ENCODE measurements at places on chromosomes 3 and 15.

- DNase-seq, result no peak
These were observed 547.6 kb upstream of the AGTR1 start for GRCh38 chr3:148150141-148150540.

DNA sequence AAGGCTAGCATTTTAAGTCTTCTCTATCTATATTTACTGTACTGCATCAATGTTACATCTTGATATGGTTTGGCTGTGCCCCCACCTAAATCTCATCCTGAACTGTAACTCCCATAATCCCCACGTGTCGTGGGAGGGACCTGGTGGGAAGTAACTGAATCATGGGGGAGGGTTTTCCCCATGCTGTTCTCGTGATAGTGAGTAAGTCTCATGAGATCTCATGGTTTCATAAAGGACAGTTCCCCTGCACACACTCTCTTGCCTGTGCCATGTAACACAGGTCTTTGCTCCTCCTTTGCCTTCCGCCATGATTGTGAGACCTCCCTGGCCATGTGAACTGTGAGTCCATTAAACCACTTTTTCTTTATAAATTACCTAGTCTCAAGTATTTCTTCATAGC is 161.5 kb downstream of the TBC1D5 start:
- no peak for DNase-seq

DNA sequence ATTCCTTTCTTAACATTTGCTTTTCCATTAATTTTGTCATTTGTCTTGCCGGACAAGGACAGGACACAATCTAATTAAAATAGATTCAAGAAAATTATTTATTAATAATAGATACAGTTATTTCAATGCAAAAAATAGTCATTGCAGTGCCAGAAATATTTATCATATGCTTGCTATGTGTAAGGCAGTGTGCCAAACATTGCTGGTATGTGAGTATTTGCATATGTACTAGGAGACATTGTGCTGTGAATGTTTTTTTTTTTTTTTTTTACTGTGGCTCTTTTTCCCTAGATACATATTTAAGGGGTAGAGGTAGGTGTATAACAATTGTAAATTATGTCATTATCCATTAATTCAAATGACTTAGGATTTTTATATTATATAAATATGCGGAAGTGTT is 23.3 kb downstream of the SPRED1 start:
- no peak for DNase-seq

DNA sequence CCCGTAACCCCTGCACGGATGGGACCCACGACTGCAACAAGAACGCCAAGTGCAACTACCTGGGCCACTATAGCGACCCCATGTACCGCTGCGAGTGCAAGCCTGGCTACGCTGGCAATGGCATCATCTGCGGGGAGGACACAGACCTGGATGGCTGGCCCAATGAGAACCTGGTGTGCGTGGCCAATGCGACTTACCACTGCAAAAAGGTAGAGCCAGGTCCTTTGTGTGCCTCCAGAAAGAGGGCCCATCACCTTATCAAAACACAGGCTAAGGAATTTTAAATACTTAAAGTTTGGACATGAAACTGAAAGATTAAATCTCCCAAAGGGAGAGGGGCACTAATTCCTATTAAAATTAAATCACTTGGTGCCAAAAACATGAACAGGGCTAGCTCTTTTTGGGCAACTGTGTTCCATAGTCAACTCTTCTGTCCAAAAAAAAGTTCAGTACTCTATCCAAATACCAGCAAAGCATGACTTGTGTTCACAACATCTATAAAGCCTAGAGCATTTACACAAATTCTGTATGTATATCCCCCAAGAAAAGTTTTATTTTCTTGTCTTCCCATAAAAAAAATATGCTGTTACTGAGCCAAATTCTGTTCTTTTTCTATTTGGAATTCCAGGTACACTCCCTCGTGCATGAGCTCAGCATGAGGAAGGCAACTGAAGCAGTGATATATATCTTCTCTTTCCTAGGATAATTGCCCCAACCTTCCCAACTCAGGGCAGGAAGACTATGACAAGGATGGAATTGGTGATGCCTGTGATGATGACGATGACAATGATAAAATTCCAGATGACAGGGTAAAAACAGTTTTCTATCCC is 9.2 kb downstream of the THBS1 start:
- DNase-seq, result no peak

DNA sequence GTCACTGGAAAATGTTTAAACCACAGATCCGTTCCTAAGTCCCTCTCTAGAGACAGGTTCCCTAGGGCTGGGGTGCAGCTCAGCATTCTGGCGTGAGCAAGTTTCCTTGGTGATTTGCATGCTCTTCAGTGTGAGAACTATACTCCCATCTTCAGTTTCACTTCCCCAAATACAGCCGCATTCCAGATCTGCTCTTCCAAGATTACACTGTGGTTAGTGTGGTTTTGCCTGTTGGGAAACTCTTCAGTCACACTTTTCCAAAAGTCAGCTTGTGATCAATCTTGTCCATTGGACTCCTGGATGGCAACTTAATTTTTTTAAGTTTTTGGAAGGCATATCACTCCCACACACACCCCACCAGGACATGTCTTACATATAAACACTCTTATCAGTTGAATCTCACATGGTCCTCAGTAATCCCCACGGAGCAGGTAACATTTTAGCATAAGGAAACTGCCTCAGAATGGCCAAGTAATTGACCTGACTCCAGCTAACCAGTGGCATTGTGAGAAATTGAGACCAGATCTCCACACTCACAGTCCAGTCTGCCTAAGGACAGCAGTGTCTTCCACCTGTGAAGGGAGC is 33.5 kb upstream of the PTPN23 start:
- DNase-seq, result no peak

- DNase-seq, result no peak
These were observed 114.6 kb downstream of the AQP9 start for GRCh38 chr15:58252586-58253323.

- DNase-seq, result no peak
These were observed 124.8 kb downstream of the EEFSEC start for GRCh38 chr3:128278130-128278529.

All from stimulated activated naive CD4-positive, alpha-beta T cell treated with Interleukin-2 at 50 U/mL for 16 hours (primary cell).